ENCODE measurements at places on chromosomes 1 and 21.
A peak's percentile ranks its signal among the peaks of the same experiment; 100 is the strongest.

DNA sequence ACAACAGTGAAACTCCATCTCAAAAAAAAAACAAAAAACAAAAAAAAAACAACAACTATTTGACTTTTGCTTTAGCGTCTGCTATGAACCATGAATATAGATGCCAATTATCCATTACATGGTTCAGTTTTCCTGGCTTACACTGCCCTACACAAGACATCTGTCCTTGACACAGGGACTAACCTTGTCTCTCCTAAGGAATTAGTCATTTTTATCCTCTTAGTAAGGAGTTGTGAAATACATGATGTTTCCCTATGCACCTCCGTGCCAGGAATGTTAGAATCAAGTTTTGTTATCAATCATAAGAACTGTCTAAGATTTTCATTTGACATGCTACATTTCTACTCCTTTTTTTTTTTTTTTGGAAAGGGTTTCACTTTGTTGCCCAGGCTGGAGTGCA, 241.8 kb downstream of the KIF26B start:
- DNase-seq, result no peak

DNA sequence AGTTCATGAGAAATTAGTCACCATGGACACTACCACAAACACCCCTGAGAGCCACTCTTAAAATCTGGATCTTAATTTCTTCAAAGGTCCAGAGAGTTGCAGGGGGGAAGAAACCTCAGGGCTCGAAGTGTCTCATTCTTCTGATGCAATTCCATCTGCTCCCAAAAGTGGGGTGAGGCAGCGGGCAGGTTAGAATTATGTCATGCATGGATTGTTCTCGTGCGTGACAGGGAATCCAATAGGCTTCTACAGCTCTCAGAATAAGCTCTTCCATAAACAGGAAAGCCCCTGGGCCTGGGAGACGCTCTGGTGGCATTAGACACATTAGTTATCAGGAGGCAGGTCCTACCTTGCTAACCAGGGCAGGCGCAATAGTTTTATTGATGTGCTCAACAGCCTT, 8.4 kb downstream of the ENO1 start:
- DNase-seq, result no peak

GRCh38 chr1:45032837-45033236, 20.8 kb downstream of the UROD start:
- no peak for DNase-seq

- DNase-seq, result no peak
Measured at GRCh38 chr1:212487286-212487685, 54.6 kb downstream of the NENF start.

DNA sequence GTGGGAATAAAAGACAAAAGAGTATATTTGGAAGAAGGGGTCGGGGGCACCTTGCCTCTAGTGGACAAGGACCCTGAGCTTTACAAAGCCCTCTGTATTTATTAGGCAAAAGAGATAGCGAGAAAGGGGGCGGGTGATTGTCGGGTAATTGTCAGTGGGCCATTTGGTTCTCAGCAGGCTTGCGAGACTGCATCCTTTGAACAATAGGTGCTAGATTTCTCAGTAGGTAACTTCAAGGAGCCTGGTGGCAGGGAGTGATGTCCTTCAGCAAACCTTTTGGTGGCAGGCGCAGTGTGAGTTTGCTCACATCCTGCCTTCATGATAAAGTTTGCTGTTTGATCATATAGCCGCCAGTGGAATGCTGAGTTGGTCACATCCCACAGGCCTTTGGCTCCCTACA, 71.4 kb downstream of the AXDND1 start:
- no peak for DNase-seq

- DNase-seq, result no peak
Measured at GRCh38 chr1:210264496-210265380, 32.1 kb downstream of the SERTAD4 start.

- DNase-seq, result no peak
Measured at GRCh38 chr1:11784993-11785769, 20.6 kb downstream of the MTHFR start.

GRCh38 chr1:40848530-40849189, 13.5 kb downstream of the CITED4 start:
- DNase-seq, result peak; percentile 59

GRCh38 chr1:27605796-27606707, 2.1 kb upstream of the AHDC1 start:
- DNase-seq, result no peak

DNA sequence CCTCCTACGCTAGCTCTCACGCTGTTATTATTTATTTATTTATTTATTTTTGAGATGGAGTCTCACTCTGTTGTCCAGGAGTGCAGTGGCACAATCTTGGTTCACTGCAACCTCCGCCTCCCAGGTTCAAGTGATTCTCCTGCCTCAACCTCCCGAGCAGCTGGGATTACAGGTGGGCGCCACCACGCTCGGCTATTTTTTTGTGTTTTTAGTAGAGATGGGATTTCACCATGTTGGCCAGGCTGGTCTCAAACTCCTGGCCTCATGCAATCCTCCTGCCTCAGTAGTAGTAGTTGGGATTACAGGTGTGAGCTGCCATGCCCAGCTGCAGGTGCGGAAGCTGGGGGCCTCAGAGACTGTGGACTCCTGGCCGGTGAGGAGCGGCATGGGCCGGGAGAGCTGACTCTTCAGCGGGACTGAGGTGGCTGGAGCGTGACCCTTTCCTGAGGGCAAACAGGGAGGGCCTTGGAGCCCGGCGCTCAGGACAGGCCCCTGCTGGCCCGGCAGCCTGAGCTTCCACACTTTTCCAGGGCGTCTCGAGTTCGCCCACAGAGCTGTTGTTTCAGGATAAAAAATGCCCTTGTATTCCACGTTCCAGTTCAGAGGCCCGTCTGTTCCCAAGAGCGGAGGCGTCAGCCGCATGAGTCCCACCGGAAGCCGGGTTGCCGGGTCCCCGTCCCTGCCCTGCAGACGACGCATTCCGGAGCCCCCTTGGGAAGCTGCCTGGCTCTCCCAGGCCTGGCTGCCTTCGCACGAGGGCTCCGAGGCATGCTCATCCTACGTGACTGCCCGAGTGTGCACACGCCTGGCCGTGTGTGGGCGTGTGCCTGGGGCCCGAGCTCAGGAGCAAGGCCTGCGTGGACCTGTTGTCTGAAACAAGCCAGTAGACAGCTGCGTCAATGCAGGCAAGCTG, 126.2 kb downstream of the SIK1 start:
- DNase-seq, result peak; percentile 62

DNA sequence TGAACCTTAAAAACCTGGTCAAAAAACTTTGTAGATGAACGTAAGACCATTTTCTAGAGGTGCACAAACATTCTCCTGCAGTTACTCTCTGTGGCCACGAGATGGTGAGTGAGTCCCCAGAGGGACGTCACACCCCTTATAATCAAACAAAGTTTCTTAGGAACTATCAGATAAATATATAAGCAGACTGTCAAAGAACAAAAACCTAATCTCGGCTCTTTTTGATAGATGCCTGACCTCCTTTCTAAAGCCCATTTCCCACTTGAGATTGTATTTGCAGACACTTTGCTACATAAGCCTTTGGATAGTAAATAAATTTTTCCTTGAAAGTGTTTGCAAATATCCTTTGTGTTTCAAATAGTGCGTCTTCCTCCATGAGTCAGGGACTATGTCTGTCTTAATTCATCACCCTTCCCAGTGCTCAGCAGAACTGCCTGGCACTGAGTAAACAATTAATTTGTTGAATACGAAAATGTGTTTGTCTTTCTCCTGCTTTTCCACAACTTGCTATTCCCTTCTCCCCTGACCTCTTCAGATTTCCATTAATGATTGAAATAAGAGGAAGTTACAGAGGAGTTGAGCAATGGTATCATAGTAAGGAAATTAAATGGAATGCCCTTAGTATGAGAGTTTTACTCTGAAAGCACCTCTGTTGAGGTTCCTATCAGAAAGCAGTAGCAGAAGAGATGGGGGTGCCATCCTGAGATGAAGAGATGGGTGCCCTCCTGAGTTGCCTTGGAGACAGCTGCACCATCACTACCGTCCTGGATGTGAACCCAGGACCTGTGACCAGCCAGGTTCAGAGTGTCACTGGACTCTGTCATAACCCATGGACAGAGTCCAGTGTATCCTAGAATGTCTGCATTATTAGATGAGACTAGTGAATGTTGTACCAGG, 57.8 kb upstream of the RAVER2 start:
- DNase-seq, result peak; percentile 50

- no peak for DNase-seq
Measured at GRCh38 chr1:19370453-19371170, 58.5 kb downstream of the SLC66A1 start.

DNA sequence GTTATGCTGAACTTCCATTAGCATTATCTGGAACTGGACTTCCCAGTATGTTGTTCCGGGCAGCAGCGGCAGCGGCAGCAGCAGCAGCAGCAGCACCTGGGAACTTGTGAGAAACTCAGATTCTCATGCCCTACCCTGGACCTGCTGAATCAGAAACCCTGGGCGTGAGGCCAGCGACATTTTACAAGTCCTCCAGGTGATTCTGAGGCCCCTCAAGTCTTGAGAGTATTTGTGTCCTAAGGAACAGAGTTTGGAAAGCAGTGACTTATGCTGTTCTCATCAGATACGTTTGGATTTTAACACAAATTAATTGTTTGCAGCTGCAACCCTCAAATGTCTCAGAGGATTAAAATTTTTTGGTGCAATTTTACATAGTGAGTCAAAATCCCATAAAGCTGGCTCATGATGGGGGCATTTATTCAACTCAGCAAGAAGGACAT, 157.2 kb upstream of the KAZN start:
- no peak for DNase-seq
